GM12865 (cell line): ENCODE measurements at places on chromosomes 13 and 19.

DNA sequence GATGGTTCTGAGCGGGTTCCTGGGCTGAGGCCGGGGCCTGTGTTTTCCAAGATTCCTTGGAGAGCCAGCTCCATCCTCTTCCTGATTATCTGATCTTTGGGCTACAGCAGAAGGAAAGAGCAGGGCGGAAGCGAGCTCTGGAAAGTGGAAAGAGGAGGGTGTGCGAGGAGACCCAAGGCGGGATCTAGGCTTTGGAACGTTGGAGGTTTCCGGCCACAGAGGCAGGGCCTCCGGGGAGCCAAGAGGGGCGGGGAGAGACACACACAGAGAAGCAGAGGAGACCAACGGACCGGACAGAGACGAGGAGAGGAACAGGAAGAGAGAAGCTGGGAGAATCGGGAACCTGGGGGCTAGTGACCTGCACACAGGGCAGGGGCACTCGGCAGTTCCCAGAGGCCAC, at the start of gene CLEC11A:
Gene CLEC11A (plus strand): TSS at position 296 of the 400 bp plus-strand sequence. CDS start 162 bp downstream, outside the sequence.
- no peak for DNase-seq

GRCh38 chr19:1087813-1088415, 7.3 kb downstream of the POLR2E start:
- peak; percentile 71 for DNase-seq

GRCh38 chr19:49425922-49426592, 869 bp downstream of the GFY start:
- DNase-seq, result no peak

DNA sequence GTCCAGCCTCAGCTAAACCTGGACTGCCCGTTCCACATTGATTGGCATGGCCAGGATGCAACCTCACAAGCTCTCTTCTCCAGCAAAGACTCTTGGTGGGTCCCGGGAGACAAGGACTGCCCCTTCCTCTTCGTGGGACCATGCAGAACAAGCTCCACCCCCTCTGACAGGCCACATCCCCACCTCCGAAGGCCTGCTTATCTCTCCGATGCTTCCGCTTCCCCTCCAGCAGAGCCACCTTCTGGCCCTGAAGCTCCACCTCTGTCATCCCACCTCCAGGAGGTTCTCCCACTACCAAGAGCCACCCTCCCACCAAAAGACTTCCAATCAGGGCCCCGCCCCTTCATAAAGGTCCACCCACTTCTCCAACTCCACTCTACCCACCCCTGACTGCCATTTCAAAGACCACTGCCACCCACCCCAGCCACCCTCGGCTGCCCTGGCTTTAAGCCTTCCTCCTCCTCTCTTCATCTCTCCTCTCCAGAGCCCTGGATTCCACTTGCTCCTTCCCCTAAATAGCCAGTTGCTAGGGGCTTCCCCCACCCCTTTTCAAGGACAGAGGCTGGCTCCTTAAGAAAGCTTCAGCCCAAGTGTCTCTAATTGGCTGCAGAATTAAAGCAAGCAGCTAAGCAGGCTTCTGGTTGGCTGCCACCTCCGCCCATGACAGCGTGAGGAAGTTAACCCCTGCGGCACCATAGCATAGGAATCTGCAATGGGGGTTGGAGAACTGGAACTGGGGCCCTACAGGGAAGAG, 9.9 kb downstream of the LRFN1 start:
- DNase-seq, result no peak

GRCh38 chr19:55553217-55554182, 8.2 kb upstream of the SBK3 start:
- DNase-seq, result no peak

DNA sequence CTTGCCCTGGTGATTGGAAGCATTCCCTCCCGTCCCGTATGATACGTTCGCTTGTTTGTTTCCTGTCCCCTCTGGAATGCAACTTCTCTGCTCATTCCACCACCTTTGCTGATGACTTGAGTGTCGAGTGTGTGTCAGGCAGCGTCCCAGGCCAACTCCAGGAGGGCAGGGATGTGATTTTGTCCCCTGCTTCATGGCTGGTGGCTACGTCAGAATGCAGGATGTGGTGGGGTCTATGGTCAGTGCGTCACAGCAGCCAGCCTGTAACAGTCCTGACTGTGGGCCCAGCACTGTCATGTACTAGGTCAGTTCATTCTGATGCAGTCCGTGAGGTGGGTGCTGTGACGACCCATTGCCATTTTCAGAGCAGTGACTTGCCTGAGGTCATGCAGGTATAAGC, 16.2 kb downstream of the BRSK1 start:
- DNase-seq, result no peak

- no peak for DNase-seq
These were observed 439.8 kb downstream of the ITGBL1 start for GRCh38 chr13:101892296-101892695.

DNA sequence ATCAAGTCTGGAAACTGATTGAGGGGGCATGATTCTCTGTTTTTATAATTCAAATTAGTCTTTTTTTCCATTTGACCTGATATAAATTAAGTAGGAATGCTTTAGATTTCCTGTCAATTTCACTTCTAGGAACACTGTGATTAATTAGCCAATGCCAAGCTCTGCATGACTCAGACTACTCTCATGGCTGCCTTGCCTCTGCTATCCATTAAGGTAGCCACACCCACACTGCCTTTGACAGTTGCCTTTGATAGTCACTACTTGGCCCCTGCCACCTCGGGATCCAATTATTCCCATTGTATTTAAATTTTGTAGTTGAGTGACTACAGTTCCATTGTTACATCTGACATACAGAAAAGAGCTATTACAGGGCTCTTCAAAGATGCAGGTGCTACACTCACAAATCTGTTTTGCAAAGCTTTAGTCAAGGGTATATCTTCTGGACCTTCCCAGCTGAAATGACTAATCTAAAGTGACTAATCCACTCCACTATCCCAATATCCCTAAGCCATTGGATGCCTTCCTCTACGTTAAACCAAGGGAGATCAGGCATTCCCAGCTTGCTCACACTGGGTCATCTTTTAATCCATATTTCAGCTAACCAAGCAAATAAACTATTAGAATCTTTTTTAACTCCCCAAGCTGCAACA, 1193.1 kb upstream of the MIR17HG start:
- no peak for DNase-seq

GRCh38 chr13:98752467-98753290, at the start of gene SLC15A1:
TSS of gene SLC15A1 (minus strand) at chr13:98752672. CDS start at chr13:98752598, 74 bp downstream.
- DNase-seq, result no peak
